ENCODE measurements at places on chromosomes 12 and 14.

GRCh38 chr14:101820283-101820798 lies 58.8 kb downstream of the PPP2R5C start:
- DNase-seq, result no peak

DNA sequence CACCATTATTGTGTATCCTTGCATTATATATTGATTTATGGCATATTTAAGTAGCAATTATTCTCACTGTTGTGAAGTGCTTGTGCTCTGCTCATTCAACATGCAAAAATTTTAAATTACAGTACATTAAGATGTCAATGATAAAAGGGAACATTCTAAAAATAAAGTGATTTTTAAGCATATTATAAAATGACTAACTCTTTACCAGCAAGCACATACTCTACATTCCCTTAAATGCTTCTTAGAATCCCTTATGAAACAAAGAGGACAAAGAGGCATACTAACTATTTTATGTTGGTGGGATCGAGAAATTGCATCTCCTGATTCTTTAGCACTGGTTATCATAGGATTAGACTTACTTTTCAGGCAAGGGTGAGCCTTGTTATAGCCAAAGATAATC lies 46.6 kb upstream of the ZDHHC17 start:
- no peak for DNase-seq

GRCh38 chr12:76637807-76638206 lies 78.2 kb upstream of the OSBPL8 start:
- DNase-seq, result no peak

- DNase-seq, result no peak
Observed at GRCh38 chr14:102084931-102085330, 1.9 kb downstream of the HSP90AA1 start.

DNA sequence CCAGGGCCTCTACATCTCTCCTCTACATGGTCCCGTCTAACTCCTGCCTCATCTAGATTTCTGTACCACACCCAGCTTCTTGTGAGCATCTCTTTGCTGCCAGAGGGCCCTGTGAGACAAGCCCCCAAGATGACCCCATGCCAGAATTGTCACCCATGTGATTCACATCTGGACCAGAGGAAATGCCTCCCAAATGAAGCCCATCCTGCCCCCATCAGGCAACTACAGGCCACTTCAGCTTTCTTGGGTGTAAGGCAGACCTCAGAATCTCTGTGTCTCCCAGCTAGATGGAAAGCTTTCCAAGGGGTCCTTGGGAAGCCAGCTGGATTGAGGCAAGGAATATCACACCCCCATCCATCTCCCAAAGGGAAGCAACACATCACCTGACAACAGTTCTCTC lies 9.3 kb upstream of the OAS3 start:
- DNase-seq, result no peak

DNA sequence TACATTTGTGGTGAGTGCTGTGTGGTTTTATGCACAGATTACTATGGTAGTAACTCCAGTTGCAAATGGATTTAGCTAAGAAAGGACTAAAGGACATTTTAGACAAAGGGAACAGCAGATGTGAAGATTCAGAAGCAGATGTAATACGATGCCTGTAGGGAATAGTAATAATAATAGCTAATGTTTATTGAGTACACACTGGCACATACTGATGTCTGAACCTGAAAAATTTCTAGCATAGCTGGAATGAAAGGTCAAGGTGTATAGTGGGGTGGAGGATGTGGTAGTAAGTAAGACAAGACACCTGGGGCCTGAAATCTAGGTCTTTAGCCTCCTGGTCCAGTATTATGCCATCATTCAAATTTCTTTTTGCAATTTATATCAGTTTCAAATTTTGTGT lies 54.3 kb upstream of the LRTM2 start:
- no peak for DNase-seq

GRCh38 chr14:76767681-76768656 lies 6.7 kb downstream of the VASH1 start:
- peak; percentile 63 for DNase-seq

DNA sequence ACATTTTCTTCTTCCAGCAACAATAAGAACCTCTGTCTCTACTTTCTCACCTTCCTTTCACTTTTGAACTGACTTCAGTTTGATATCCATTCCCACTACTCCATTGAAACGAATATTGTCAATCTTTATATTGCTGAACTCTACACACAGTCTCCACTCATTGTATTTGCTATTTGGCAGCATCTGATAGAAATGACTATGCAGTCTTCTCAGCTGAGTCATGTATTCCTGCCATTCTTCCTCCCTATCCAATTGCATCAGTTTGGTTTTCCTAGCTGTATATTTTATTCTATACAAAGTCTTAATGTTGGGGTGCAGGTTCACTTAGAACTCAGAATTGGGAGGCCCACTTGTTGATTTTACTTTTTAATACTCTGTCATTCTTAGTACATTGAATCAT lies 107.5 kb upstream of the CPNE8 start:
- DNase-seq, result no peak

GRCh38 chr14:84579292-84579691 lies 950.7 kb upstream of the FLRT2 start:
- no peak for DNase-seq

DNA sequence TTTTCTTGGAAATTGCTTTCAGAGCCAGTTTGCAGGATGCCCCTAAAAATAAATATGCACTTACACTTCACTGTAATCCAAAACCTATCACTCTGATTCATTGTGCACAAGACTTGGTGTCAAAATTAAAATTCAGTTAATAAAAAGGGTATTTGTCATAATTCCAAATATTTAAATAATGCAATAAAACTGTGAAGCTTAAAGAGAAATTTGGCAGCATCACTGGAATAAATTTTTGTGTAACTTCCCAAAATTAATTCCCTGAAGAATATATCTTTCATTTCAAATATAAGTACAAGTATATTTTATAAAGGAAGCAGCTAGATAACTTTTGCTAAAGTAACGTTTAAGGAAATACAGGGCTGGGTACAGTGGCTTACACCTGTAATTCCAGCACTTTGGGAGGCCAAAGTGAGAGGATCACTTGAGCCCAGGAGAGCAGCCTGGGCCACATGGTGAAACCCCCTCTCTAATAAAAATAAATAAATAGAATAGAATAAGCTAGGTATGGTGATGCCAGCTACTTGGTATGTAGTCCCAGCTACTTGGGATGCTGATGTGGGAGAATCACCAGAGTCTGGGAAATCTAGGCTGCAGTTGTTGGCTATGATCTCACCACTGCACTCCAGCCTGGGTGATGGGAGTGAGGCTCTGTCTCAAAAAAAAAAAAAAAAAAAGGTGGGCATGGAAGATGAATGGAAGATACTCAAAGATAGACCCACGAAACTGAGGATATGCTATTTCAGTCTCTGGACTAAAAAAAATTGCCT lies 233.8 kb downstream of the FBXL14 start:
- no peak for DNase-seq

DNA sequence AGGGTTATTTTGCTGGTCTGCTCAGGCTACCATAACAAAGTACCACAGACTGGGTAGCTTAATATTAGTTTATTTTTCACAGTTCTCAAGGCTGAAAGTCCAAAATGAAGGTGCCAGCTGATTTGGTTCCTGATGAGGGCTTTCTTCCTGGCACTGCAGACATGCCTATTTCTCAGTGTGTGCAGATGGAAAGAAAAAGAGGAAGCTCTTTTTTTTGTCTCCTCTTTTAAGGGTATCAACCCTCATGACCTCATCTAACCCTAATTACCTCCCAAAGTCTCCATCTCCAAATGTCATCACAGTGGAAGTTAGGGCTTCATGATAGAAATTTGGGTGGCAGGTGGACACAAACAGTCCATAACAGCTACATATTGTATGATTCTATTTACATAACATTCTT lies 25.0 kb upstream of the POLR3B start:
- no peak for DNase-seq

DNA sequence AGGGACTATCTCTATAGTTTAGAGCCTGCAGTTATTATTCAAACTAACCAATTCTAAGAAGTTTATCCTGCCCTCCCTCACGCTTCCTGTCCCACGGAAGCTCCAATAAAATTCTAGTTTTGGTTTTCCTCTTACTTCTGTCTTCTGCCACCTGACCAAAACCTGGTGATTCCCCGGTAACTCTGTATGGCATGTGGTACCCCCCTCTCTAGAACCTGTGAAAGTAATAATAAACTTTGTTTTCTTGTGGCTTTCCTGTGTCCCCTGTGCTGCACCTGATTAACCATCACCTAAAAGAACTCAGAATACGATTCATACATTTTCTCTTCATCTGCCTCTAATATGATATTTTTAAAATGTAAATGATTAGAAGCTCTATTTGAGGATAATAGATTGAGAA lies 379.8 kb downstream of the APAF1 start:
- no peak for DNase-seq

DNA sequence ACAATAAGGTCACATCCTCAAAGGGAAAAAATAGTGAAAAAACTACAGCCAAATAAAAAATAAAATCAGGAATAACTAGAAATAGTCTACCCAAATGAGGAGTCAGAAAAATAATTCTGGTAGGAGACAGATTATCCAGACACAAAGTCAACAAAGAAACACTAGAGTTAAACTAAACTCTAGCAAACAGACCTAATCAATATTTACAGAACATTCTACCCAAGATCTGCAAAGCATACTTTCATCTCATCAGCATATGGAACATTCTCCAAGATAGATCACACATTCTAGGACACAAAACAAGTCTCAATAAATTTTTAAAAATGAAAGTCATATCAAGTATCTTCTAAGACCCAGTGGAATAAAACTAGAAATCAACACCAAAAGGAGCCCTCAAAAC lies 20.4 kb upstream of the TSPAN8 start:
- no peak for DNase-seq

DNA sequence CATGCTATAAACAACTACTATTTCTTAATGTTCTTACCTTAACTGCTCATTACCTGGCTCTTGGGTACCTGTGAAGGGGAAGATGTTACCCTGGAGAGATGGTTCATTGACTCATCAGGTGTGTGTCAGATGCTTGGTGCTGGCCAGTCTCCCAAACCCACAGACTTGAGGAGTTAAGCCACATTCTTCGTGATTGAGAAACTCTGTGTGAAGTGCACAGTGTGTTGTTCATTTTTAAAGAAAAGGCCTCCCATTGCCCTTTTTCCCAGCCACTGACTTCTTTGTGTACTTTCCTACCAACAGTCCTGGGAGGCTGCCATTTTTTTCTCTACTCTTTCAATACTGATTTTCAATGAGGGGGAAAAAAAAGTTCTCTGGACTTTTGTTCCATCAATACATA lies 3.2 kb downstream of the MGST1 start:
- DNase-seq, result no peak

GRCh38 chr14:61254808-61255526 lies 26.2 kb downstream of the TMEM30B start:
- DNase-seq, result no peak

DNA sequence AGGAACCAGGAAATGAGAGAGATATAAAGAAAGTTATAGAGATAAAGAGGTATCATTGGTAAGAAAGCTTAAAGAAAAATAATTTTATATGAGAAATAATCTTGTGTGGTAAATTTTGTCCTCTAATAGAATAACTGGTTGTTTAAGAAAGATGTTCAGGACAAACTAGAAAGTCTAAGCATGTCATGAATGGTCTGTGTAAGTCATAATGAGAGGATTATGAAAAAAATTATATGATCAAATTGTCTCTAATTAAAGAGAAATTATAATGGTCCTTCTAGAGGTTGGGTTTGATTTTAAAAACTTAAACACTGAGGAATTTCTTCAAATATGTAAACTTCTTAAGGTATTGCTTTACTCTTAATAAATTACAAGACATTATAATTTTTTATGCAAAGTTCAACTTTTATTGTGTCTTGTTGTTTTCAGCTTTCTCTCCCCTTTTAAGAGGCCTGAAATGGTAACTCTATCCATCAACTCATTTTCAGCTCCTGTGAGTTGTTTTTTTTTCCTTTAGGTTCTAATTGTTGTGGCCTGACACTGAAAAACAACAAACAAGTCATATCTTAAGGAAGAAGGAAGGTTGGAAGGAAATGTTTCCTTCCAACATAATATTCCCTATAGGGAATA lies 88.2 kb upstream of the CNOT2 start:
- DNase-seq, result no peak

DNA sequence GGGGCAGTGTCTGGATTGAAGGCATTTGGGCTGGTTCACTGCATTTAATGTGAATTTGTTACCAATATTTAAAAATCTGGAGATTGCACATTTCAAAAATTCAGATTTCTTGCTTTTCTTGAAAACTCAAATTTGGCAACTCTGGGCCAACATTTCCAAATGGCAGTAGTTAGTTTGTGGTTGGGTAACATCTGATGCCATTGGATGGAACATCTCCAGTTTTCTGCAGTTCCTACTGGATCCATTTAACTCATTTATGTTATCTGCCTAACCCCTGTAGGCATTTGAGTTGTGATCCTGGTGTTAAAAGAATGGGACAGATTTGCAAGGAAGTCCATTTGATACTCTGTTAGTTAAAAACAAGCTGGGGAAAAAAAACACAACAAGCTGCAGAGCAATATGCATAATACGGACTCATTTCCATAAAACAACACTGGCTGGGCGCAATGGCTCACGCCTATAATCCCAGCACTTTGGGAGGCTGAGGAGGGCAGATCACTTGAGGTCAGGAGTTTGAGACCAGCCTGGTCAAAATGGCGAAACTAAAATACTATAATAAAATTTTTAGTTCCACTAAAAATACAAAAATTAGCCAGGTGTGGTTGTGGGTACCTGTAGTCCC lies 7.9 kb downstream of the EIF2B2 start:
- DNase-seq, result no peak

DNA sequence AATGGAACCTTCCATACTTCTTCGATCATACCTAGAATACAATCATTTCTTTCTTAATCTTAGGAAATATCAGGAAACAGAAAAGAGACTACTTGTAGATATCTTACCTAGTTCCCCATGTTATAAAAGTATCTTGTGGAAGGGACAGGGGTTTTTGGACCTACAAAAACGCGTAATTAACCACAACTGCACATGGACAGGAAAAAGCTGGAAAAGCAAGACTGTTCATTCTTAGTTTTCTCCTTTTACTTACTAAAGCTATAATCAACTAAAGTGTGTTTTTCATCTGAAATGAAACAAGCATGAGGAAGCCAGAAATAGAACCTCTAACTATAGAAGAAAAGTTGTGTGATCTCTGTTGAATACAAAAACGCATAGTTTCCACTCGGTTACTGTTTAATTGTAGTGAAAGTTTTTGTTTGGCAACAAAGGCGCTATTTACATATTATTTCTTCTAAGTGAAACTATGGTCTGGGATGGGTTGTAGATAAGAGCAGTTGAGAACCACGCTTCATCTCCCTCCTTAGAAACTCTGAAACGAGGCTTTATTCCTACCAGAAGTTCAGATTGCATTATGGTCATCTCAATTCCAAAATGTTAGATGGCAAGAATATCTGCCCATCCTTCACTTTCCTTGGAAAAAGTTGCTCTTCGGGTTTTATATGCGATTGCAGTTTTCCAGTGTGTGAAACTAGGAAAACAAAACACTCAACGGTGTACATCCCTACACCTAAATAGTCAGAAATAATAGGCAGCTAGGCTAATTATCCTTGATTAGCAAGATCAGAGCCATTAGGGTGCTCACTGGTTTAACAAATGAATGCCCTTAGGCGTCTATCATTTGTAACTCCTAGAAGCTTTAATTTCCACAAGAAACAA lies 1.1 kb downstream of the BCAT1 start:
- DNase-seq, result no peak

GRCh38 chr14:56102941-56103340 lies 15.3 kb upstream of the PELI2 start:
- no peak for DNase-seq

- no peak for DNase-seq
Observed at GRCh38 chr14:23447361-23448350, 12.2 kb upstream of the MYH7 start.
